ENCODE measurements at places on chromosomes 1 and 21.

DNA sequence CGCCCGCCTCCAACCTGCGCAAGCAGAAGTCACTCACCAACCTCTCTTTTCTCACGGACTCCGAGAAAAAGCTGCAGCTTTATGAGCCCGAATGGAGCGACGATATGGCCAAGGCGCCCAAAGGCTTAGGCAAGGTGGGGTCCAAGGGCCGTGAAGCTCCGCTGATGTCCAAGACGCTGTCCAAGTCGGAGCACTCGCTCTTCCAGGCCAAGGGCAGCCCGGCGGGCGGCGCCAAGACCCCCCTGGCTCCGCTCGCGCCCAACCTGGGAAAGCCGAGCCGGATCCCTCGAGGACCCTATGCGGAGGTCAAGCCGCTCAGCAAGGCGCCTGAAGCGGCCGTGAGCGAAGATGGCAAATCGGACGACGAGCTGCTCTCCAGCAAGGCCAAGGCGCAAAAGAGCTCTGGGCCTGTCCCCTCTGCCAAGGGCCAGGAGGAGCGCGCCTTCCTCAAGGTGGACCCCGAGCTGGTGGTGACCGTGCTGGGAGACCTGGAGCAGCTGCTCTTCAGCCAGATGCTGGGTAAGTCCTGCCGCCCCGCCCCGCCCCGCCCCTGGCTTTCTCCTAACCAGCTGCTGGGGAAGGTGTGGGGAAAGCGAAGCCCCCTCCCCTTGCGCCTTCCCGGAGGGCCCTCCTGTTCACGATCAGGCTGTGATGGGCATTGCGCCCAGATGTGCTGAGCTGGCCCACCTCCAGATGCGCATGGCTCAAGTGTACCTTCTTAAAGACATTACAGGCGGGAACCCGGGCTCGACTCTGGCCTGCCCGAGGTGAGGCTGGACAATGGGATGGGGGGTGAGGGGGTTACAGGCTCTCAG lies 110.2 kb downstream of the NAV1 start:
- DNase-seq, result no peak

DNA sequence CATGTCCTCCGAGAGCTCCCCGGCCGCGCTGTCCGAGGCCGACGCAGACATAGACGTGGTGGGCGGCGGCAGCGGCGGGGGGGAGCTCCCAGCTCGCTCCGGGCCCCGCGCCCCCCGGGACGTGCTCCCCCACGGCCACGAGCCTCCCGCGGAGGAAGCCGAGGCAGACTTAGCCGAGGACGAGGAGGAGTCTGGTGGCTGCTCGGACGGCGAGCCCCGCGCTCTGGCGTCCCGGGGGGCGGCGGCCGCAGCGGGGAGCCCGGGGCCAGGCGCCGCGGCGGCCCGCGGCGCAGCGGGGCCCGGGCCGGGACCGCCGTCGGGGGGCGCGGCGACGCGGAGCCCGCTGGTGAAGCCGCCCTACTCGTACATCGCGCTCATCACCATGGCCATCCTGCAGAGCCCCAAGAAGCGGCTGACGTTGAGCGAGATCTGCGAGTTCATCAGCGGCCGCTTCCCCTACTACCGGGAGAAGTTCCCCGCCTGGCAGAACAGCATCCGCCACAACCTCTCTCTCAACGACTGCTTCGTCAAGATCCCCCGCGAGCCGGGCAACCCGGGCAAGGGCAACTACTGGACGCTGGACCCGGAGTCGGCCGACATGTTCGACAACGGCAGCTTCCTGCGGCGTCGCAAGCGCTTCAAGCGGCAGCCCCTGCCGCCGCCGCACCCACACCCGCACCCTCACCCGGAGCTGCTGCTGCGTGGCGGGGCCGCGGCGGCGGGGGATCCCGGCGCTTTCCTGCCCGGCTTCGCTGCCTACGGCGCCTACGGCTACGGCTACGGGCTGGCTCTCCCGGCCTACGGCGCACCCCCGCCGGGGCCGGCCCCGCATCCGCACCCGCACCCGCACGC lies 547 bp downstream of the FOXD2 start:
- no peak for DNase-seq

- DNase-seq, result no peak
These were observed 7.7 kb upstream of the SDC3 start for GRCh38 chr1:30916296-30916695.

- no peak for DNase-seq
These were observed 15.0 kb downstream of the ZNF124 start for GRCh38 chr1:247156787-247157232.

- DNase-seq, result no peak
These were observed 281.7 kb upstream of the ESRRG start for GRCh38 chr1:217004776-217005436.

- DNase-seq, result no peak
These were observed 65.2 kb upstream of the TINAGL1 start for GRCh38 chr1:31510853-31511789.

GRCh38 chr1:61808321-61808720 lies 66.0 kb downstream of the PATJ start:
- no peak for DNase-seq

- DNase-seq, result no peak
These were observed 8.9 kb downstream of the MAPKAPK2 start for GRCh38 chr1:206693592-206693991.

DNA sequence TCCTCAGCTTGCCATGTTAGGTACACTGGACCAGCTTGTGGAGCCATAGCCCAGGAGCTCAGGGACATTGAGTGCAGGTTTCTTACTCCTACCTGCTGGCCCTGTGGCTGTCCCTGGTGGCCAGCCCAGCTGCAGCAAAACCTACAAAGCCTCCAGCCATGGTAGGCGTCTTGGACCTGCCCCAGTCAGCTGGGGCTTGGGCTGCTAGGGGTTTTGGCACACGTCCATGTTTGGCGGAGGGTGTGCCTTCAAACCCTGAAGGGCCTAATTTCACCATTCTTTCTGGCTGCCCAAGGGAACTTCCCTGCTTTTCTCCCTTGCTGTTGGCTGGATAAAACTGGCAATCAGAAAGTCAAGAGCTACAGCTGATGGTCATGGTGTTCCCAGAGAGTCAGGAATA lies 25.4 kb downstream of the HMGCS2 start:
- no peak for DNase-seq

DNA sequence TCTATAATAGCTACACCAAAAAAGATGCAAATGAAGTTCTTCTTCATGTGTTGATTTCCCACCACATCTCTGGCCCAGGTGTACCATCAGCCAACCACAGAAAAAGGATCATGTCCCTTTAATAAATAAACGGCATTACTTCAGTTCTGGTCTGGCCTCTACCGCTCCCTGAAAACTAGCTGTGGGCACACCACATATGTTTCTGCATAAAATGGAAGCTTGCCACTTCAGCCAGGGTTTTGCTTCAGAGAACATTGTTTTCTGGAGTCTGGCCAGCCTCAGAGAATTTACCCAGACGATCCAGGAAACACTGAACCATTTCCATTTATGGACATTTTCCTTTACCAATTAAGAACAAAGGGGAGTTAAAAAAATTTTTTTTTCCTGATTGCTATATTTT lies 5.8 kb upstream of the LAMC2 start:
- DNase-seq, result no peak

DNA sequence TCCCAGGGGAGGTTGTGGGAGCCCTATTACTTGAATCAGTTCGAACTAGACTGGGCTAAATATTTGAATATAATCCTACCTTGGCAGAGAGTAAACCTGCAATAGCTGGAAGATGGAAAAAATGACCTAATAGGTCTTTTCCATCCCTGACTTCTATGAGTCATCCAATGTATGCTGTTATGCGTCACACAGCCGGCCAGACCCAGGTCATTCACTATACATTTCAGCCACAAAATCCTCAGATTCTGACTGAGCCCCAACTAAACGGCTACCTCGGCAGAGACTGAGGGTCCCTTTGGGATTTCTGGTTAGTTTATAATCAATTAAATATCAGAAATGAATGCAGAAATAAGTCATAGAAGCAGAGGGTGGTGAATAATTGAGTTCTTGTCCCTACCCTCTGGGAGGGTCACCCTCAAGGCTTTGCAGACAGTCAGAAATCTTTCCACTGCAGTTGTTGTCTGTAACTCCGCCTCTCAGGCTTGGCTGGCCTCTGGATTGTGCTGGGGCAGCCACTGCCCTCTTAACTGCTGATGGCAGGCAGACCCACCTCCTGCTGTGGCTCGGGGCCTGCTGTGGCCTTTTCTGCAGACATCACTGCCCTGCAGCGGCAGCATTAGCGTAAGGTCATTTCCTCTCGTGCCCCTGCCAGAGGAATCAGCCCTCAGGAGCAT lies 240.5 kb downstream of the TGFB2 start:
- no peak for DNase-seq

DNA sequence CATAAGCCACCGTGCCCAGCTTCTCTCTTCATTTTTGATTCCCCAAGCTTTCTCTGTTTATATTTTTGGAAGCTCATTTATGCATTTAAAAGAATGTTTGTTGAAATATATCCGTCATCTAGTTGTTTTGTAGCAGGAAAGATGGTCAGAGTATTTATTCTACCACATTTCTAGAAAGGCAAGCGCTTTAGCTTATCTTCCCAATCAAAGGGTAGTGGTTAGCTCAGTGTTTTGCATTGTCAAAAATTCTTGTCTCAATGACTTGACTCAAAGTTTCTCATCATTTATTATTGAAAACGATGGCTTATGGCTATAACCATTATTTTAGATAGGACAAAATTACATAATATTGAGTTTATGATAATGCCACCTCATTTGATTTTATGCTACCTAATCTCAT lies 116.1 kb upstream of the ZP4 start:
- DNase-seq, result no peak

- no peak for DNase-seq
These were observed 33.1 kb upstream of the C1orf146 start for GRCh38 chr1:92184632-92185031.
